ENCODE measurements at places on chromosomes 11 and 22.
A peak's percentile ranks its signal among the peaks of the same experiment; 100 is the strongest.

- DNase-seq = no peak
These were observed 17.3 kb downstream of the TRMU start for GRCh38 chr22:46352691-46353386.

GRCh38 chr22:19962246-19962908 lies 20.8 kb upstream of the TXNRD2 start:
- DNase-seq = peak; percentile 38

GRCh38 chr11:71311928-71312510 lies 59.6 kb upstream of the SHANK2 start:
- DNase-seq = no peak

- no peak for DNase-seq
These were observed 687 bp upstream of the ARSA start for GRCh38 chr22:50628543-50629134.

GRCh38 chr11:19091366-19091765 lies 25.6 kb upstream of the ZDHHC13 start:
- no peak for DNase-seq

All from stimulated activated naive CD4-positive, alpha-beta T cell (primary cell).